ENCODE measurements at places on chromosomes 4 and X. TPM values are rescaled to one million over a fixed set of nuclear protein-coding genes. Genes with fewer than 3 reads are reported as not detected.
A peak's percentile ranks its signal among the peaks of the same experiment; 100 is the strongest.

Gene XAGE1A
- total RNA-seq = not detected

DNA sequence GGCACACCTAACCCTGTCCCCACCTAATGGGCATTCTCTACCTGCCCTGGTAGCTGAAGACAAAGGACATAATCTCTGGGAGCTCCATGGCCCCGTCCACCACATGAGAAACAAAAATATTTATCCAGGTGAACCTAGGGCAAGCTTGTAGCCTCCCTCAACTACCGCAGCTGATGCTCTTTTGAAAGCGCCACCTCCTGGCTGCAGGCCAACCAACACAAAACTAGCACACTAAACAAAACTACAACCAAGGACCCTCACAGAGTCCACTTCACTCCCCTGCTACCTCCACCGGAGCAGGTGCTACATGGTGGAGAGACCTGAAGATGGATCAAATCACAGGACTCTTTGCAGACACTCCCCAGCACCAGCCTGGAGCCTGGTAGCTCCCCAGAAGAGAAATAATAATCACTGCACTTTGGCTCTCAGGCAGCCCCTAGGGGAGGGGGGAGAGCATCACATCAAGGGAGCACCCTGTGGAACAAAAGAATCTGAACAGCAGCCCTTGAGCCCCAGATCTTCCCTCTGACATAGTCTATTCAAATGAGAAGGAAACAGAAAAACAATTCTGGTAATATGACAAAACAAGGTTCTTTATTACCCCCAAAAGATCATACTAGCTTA is 111.3 kb upstream of the ATP8A1 start:
- DNase-seq = no peak

GRCh38 chr4:118738090-118738489 is 52.9 kb downstream of the METTL14 start:
- DNase-seq = no peak

DNA sequence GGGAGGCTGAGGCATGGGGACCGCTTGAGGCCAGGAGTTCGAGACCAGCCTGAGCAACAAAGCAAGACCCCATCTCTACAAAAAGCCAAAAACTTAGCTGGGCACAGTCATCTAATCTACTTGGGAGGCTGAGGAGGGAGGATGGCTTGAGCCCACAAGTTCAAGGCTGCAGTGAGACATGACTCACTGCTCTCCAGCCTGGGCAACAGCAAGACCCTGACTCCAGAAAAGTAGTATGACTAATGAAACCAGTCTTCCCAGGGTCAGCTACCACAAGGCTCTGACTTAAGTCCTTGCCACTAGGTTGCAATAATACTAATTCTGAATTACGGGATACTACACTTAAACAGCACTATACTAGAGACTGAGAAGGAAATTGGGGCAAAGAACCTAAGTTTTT is 33.1 kb downstream of the ERVMER34-1 start:
- DNase-seq = no peak

GRCh38 chrX:65688403-65688871 is 21.0 kb downstream of the MSN start:
- DNase-seq = no peak

Gene PAGE5
- not detected for total RNA-seq

DNA sequence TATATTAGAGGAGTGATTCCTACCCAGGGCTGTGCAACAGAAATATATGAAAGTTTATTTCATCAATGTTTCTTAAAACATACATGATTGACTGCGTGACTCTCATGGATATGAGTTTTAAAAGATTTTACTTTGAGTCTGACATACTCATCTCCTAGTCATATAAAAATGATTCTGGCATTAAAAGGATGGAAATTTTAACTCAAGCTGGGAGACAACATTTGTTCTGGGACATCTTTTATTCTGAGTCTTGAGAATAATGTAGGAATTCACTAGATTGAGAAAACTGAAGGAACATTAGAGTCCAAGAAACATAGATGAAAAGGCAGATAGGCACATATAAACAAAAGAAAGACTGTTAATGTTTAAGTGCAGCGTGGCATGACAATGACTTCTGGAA is 649.6 kb downstream of the SPRY1 start:
- DNase-seq = no peak

Gene GLA
- 29.9 TPM for total RNA-seq

- no peak for DNase-seq
These were observed 293.4 kb upstream of the NR3C2 start for GRCh38 chr4:148735432-148736155.

- DNase-seq = no peak
These were observed 187.8 kb upstream of the NUDT6 start for GRCh38 chr4:123110147-123110546.

Gene IL2
- total RNA-seq = 3.3 TPM

Gene VCX
- total RNA-seq = not detected

DNA sequence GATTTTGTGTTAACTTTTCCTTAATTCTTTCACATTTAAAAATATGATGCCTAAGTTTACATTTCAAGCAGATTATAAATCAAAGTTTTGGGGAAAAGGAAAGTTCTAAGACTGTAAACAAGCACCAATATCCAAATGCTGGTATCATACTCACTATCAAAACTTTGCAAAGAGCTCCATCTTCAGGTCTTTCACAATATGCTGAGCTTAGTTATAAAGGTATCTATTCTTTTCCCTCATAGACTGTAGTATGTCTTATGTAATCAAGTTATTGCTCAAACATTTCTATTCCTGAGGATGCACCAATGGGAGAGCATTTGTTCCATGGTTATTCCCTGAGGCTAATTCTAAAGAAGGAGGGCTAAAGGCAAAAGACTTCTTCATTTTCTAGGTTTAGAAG is 207.9 kb upstream of the FAM241A start:
- DNase-seq = no peak

DNA sequence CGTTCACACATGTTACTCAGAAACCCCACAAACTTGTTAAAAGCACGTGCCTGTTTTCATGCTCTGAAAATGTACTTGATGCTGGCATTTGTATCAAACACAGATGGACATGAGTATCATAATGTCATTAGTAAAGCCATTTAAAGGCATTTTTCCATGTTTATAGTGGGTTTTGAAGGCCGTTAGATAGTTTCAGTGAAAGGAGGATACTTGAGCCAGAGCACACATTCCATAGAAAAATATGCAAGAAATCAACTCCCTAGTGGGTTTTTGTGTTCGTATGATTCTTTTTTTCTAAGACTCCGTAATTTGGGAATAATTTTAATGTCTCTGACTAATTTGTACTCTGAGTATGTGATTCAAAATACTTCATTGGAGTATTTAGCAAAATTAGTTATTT is 216.2 kb upstream of the BMP3 start:
- no peak for DNase-seq

Gene PDS5A
- 63.8 TPM for total RNA-seq

DNA sequence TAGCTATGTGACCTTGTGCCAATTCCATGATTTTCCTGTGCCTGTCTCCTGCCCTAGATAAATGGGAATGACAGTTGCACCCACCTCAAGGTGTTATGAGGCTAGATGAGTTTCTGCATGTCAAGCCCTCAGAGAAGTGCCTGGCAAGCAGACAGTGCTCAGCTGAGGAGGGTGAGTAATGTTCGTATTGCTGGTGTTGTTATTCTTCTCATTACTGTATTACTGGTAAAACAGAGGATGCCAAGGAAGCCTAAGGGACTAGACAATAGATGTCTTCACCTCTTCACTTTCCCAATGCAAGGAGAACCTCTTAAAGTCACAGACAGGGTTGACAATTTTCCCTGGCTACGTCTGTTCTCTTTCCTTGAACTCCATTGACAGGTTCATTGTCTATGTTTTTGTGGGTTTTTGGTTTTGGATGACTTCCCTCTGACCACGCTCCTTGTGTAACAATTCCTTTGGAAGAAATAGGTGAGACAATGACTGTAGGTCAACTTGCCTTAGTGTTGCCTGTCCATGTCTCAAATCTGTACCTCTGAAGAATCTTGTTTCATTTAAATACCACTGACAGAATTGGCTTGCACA is 19.2 kb downstream of the ETDC start:
- DNase-seq = no peak

- no peak for DNase-seq
These were observed 519.2 kb downstream of the ARAP2 start for GRCh38 chr4:35725131-35725530.

- no peak for DNase-seq
These were observed 4.5 kb upstream of the ANXA5 start for GRCh38 chr4:121701263-121701662.

- DNase-seq = no peak
These were observed 17.4 kb downstream of the IRAK1 start for GRCh38 chrX:154002215-154002719.

GRCh38 chr4:5142726-5143125 is 91.4 kb downstream of the STK32B start:
- DNase-seq = no peak

- DNase-seq = peak; percentile 95
These were observed 230.2 kb upstream of the STK26 start for GRCh38 chrX:131792789-131793462.

- DNase-seq = no peak
These were observed 368.8 kb downstream of the ANKRD50 start for GRCh38 chr4:124343661-124344171.

Gene LRCH2
- 0.44 TPM for total RNA-seq

- DNase-seq = no peak
These were observed 35.8 kb upstream of the TMEM164 start for GRCh38 chrX:109967156-109967555.

DNA sequence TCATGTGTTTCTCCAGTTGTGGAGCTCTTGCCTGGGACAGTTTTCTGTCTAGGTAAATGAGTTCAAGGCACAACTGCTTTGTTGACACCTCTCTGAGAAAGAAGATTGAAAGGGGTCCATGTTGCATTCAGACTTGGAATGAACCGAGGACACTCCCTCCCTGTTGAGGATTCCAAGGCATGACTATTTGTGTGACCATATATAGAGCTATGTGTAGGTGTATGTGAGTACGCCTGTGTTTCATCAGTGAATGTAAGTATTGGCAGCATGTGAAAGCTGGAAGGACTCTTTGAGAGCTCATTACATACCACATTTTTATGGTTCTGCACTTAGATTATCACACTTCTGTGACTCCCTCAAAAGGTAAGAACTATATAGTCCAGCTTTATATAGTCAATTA is 3.4 kb downstream of the HEPH start:
- DNase-seq = no peak

DNA sequence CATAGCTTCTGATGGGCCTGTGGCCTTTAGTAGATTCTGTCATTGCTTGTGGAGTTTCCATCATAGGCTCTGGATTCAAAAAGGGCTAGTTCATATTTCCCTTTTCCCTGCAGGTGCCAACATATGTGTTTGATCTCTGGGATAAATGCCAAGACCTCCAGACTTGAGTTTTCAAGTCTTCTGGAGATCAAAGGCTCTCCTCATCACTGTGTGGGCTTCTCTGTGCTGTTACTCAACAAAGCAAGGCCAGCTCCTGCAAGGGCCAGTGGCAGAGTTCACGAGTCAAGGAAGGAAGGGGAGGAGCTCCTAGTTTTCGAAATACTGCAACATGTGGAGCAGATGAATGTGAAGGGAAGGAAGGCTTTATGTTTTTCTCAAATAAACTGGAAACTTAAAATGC is 62.7 kb upstream of the SCML1 start:
- peak; percentile 26 for DNase-seq

- DNase-seq = no peak
These were observed 115.8 kb upstream of the INPP4B start for GRCh38 chr4:142961866-142962265.

DNA sequence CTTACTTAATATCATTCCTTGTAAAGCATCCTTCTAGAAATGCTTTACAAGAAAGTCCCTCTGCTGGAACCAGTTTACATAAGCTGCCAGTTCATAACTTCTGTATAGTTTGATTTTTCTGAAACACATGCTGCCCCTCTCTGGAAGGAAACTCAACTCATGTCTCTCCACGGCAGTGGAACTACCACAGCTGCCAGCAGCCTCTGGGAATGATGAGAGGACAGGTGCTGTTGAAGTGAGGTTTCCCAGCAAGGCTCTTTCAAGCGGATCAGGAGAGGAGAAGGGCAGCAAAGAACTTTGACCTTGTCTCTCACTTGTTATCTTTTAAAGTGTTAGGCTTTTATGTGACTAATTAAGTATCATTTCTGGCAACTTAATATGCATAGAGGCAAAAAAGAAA is 7.3 kb downstream of the GRPR start:
- DNase-seq = no peak

GRCh38 chr4:174928174-174928573 is 10.0 kb downstream of the ADAM29 start:
- DNase-seq = no peak

Gene SLC4A4
- total RNA-seq = 124 TPM

DNA sequence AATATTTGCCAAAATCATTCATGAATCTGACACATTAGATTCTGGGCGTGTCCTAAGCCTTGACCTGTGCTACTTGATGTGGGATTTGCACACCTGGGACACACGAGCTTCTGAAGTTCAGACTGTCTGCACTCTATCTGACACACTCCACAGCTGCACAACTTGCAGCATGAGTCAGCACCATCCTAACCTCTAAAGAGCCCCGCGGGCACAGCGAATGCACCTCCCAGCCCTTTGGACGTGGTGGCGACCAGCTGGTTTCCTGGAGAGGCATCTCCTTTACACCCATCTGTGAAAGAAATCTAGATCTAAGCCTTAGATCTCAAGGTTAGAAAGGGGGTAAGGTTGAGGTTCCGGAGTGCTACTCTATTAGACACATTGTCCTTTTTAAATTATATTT is 69.2 kb downstream of the SORBS2 start:
- DNase-seq = no peak

DNA sequence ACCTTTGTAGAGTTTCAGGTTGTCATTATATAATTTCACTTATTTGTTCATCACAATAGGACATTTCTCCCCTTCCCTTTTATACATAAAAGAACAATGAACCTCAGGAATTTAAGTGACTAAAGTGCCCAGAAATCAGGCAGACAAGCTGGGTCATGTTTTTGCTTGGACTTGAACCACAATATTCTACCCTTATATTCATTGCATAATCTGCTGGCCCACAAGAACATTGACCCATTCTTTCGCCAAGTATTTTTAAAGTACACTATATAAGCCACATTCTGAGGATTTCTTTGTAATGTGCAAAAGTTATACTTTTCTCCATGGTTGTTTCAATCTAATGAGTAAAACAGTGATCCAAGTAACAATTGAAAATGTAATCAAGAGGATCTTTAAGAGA is 637.5 kb upstream of the SLIT2 start:
- DNase-seq = no peak

GRCh38 chr4:114251020-114251419 is 271.6 kb upstream of the ARSJ start:
- no peak for DNase-seq

DNA sequence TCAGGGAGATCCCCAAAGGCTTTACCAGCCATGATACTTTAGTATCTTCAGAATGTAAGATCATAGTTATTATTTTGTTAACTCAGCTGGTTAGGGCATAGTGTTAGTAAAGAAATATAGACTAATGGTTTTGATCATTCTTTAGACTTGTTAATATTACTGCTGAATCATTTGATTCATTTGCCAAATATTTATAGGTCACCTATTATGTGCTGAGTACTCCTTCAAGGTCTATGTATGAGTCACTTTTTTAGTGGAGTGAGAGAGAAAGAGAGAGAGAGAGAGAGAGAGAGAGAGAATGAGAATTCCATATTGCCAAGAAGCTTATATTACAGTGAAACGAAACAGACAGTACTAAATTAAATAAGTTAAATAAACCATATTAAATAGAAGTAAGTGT is 110.3 kb downstream of the UBE2NL start:
- no peak for DNase-seq

- no peak for DNase-seq
These were observed 111.5 kb downstream of the KLF8 start for GRCh38 chrX:56343664-56344063.
